ENCODE measurements at places on chromosomes 13 and 19.

DNA sequence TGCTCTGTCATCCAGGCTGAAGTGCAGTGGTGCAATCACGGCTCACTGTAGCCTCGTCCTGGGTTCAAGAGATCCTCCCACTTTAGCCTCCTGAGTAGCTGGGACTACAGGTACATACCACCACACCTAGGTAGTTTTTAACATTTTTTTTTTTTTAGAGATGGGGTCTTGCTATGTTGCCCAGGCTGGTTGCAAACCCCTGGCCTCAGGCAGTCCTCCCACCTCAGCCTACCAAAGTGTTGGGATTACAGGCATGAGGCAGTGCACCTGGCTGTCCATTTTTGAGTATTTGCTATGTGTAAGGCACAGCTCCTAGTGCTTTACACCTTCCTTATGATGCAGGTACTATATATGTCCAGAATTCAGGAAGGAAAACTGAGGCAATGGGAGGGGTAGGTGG is 138.8 kb upstream of the ZNF536 start:
- no peak for DNase-seq

DNA sequence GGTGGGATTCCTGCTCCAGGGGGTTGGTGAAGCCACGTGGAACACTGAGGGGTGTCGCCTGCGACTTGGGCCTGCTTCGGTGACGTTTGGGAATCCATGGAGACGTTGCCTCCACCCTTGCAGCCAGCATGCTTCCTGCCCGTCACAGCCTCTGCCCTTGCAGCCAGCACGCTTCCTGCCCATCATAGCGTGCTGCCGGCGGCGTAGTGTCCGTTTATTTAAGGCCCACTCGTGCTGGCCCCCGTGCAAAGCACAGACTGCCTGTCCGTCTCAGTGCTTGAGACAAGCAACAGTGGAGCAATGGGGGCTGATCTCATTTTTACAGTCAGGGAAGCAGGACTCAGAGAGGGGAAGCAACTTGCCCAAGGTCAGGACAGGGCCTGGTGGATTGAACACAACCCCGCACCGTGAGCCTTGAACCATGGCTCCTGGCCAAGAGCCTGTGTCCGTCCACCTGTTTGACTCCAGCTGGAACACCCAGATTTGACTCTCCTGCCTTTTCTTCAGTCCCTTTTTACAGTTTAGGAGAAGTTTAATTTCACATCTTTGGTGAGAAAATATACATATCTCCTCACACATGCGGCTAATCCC is 149.6 kb downstream of the TEX29 start:
- no peak for DNase-seq

GRCh38 chr19:9362905-9363304 is at the start of gene ZNF177:
Gene ZNF177, plus strand, starts transcription at chr19:9363013. Its CDS starts 15,299 bp downstream, at chr19:9378312.
- DNase-seq = no peak

GRCh38 chr13:74574964-74575728 is 440.9 kb upstream of the KLF12 start:
- no peak for DNase-seq

DNA sequence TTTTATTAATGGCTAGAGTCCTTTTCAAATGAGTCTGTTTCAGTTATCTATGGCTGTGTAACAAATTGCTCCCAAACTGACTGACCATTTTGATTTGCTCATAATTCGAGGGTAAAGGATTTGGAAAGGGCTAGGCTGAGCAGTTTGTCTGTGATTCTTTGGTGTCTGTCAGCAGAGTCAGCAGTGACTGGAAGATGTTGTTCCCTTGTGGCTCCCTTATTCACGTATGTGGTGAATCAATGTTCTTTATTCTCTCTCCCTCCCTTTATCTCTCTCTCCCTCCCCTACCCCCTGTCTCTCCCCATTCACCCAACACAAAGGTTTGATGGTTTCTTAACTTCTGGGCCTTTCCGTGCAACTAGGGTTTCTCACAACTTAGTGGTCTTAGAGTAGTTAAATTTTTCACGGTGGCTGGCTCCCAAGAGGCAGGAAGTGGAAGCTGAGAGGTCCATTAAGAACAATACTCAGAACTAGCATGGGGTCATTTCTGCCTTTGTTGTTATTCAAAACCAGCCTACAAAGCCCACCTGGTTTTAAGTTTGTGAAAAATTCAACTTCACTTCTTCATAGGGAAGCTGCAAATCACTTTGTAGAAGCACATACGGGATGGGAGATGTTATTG is 772.5 kb upstream of the SLITRK1 start:
- no peak for DNase-seq

DNA sequence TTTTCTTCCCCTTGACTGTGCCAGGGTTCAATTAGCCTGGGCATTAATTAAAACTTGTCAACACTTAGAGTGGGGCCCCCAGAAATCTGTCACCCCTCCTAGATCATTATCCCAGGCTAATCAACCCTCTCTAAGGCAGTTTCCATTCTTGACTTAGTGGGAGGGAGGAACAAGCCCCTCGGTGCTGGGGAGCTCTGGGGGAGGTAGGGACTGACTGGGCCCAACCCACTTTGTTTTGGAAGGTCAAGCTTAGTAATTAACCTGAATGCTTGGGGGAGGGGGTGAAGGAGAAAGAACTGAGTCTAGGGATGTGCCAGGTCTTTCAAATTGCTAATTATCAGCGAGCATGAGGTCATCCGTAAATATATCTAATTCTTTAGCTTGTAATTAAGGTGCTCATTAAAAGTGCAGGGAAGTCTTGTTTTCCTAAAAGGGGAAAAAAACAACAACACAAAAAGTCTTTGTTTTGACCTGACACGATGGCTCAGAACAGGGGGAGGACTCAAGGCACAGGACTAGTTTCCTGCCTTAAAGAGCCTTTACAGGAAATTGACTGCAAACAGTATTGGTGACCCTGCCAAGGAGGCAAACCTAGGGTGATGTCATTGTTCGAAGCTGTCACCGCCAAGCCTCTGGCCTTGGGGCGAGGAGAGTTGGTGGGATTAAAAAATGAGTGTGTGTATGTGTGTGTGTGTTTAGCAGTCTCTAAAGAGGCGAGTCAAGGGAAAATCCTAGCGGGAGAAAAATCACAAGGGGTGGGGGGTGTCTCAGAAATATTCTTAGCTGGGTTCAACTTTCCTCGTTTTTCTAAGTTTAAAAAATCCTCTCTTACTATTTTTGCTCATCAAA is 19.4 kb downstream of the ACTN4 start:
- DNase-seq = no peak

GRCh38 chr13:59038824-59039223 is 1124.9 kb downstream of the DIAPH3 start:
- DNase-seq = no peak

Measured in CD4-positive, alpha-beta T cell (primary cell).